ENCODE measurements at places on chromosomes 1 and 21. TPM values are rescaled to one million over a fixed set of nuclear protein-coding genes. Genes with fewer than 3 reads are reported as not detected.

Gene DCLRE1B
- 2.3 TPM for total RNA-seq

Gene KLHDC8A
- 0.35 TPM for total RNA-seq

Gene CDA
- total RNA-seq = 2.5 TPM

Gene LAMC2
- total RNA-seq = 3.0 TPM

Gene WNT9A
- 0.71 TPM for total RNA-seq

Gene CD84
- total RNA-seq = 4.2 TPM

Gene MYCBP
- 14.0 TPM for total RNA-seq

Gene PIK3R3
- total RNA-seq = 30.5 TPM

Gene E2F2
- total RNA-seq = 0.82 TPM

Gene OR6N1
- not detected for total RNA-seq

Gene SRRM1
- total RNA-seq = 78.4 TPM

Gene LIPI
- not detected for total RNA-seq

Gene NASP
- 46.8 TPM for total RNA-seq

Gene ARHGAP30
- total RNA-seq = 4.5 TPM

Gene CELA2B
- not detected for total RNA-seq

Gene TPR
- 63.6 TPM for total RNA-seq

Gene LCE1B
- total RNA-seq = not detected

Gene CFHR1
- not detected for total RNA-seq

Gene TMPRSS3
- not detected for total RNA-seq

Gene DLGAP3
- total RNA-seq = 0.21 TPM

Gene BCAN
- total RNA-seq = not detected

Gene IL19
- total RNA-seq = not detected

Gene LCE3D
- total RNA-seq = not detected

Gene VANGL2
- 11.4 TPM for total RNA-seq

Gene HSD3B2
- not detected for total RNA-seq

Gene LCE1C
- not detected for total RNA-seq

Gene MPL
- 1.3 TPM for total RNA-seq
